ENCODE measurements at places on chromosomes 1 and 21.

DNA sequence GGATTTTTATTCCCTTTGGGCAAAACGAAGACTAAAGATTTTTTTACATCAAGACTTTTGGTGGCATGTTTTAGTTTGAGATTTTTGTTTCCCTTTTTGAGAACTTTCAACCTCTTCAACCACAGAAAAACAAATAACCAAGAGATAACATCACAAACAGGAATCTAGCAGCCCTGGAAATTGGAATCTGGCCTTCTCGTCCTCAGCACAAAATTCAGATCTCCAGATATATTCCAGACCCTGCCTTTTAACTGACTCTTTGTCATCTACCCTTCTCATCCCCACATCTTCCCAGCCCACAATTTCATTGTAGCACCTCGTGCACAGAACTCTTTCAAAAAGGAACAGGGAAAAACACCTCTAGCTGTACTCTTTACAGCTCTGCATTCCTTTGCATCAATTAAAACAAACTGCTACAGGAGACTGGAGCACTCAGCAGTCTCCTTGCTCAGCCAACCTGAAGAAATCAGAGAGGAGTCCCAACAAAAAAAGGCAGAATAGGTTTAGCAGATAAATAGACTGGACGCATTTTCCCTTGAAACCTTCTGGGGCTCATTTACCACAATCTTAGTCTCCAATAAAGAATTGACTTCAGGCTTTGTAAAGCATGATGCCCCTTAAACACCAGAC is 251.0 kb downstream of the TTLL7 start:
- DNase-seq = no peak

- DNase-seq = no peak
These were observed 99.2 kb downstream of the PHTF1 start for GRCh38 chr1:113660088-113660487.

- no peak for DNase-seq
These were observed 18.5 kb downstream of the PLA2G2D start for GRCh38 chr1:20100632-20101355.

- no peak for DNase-seq
These were observed 21.2 kb upstream of the MTR start for GRCh38 chr1:236773919-236774318.

DNA sequence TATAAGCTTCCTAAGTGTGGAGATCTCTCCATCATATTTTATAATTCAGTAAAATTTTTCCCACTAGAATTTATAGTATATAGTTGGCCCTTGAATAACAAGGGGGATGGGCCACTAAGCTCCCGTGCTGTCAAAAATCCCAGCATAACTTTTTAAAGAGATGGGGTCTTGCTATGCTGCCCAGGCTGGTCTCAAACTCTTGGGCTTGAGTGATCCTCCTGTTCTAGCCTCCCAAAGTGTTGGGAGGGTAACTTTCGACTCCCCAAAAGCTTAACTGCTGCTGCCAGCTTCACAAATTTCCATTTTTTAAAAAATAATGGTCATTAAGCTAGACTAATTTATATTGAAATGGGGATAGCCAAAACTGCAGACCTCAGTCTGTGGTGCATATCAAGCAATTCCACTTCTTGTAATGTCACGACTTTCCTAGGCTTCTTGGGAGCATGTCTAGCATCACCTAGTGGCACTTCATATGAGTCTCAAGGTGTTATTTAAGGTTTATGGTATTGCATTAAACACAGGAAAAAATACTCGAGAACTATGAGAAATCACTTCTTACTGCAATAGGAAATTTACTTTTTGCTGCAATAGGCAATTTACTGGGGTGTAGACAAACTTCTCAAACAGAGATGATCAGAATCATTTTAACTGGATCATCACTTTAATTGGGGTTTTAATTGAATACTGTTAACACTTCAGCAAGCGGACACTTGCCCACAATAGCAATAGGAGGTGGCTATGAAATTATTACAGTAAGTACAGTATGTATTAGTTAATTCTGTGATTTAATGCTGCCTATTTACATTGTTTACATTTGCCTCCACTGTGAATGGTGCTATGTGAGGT is 19.3 kb upstream of the ACTA1 start:
- no peak for DNase-seq

- no peak for DNase-seq
These were observed 56.6 kb downstream of the RPS6KC1 start for GRCh38 chr1:213107613-213108012.

GRCh38 chr1:196295766-196296165 is 312.5 kb downstream of the KCNT2 start:
- DNase-seq = no peak

DNA sequence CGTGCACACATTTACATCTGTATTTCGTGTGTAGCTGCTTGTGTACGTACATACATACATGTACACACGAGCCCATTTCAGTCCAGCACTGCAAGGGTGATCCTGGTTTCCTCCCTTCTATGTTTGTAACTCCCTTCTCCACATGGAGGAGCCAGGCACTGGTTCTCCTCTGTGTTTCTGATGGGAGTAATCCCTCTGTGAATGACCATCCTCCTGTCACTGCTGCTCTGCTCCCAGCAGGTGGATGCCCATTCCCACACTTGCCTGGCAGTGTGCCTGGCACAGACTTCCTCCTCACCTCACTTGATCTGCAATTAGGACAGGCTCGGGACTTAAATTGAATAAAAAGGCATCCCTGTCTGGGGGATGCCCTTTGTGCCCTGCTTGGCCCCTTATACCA is 37.1 kb downstream of the TRAPPC10 start:
- no peak for DNase-seq

GRCh38 chr1:92764116-92764515 is 20.8 kb downstream of the EVI5 start:
- no peak for DNase-seq

DNA sequence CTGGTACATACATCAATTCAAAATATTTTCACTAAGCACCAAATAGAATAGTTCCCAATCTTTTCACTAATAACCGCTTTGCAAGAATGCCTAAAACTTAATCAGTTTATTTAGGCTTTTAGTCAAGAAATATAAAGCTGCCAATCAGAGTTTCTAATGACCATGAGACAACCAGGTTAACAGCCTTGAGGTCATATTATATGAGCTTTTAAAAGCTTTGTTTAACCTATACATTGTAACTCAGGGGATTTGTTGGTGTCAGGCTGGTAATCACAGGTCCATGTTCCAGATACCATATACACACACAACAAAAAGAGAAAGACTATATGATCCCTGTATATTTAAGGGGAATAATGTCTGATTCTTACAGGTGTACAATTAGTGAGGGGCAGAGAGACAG is 246.2 kb upstream of the ADGRL2 start:
- DNase-seq = no peak

DNA sequence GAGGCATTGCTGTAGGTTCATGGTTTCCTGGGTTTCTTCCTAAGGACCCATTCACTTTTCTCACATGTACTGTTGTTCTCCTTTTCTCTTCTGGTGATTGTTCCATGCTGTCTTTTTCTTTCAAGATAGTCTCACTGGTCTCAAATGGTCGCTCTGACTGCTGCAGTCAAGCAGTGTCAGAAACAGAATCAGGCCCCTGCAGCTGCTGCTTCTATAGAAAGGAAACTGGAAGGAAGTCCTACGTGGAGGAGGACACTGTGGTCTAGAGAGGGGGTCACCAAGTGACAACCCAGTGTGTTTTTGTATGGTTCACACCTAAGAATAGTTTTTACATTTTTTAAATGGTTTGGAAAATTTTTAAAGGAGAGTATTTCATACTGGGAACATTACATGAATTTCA is 2.4 kb downstream of the NECAP2 start:
- no peak for DNase-seq

DNA sequence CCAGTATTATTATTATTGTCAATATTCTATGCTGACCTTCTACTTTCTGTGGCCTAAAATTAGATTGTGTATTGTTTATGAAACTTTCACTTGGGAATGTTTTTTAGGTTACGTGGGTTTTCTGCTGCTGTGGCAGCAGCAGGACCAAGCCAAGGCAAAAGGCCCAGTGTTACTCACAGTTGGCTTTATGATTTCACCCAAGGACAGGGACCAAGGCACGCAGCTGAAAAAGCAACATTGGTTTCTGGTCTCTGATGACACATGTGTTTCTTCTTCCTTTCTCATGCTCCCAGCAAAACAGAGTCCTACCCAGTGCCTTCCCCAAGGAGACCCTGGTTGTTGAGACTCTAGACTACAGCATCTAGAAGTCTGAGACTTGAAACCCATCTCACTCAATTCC is 413.7 kb downstream of the SETD4 start:
- no peak for DNase-seq

GRCh38 chr1:200738327-200738948 is at the start of gene CAMSAP2:
Gene CAMSAP2 (plus strand): TSS chr1:200738893. CDS start chr1:200739828, 935 bp downstream.
- peak; percentile 36 for DNase-seq

DNA sequence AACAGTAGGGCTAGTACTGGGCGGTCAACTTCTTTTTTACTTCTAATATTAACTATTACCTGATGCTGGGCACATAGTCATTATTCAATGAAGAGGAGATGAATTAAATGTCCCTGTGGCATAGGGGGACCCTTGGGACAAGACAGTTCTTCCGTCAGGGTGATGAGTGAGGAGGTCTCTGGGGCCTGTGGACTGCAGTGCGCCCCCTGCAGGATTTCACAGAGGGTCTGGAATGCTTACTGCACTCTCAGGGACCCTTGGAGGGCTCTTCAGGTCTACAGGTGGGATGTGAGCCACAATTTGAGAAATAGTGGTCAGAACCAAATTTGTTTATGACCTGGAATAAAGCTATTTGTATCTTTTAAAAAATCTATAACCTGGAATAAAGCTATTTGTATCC is 149.4 kb downstream of the FAM78B start:
- no peak for DNase-seq

DNA sequence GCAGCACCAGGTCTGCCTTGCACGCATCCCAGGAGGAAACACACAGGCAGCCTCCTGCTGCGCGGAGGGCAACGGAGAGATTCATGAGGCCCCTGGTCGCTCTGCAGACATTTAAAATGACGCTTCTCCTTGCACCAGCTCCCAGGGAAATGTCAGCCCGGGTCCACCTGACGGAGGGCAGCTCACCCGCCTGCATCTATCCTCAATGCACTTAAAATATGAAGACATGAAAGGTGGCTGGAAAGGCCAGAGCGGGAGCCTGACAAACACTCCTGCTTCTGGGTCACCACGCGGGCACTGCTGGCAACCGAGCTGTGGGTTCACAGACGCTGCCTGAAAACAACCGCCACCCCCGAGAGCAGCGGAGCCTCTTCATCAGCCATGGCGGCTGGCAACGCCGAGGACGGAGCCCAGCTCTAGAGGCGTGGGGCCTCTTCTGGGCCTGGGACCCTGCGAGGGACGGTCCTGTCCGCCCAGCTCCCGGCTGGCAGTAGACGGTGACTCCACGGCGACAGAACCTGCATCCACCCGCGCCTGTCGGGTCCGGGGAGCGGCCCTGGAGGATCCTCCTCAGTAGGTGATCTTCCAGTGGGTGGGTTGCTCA is 22.7 kb downstream of the POFUT2 start:
- DNase-seq = no peak

DNA sequence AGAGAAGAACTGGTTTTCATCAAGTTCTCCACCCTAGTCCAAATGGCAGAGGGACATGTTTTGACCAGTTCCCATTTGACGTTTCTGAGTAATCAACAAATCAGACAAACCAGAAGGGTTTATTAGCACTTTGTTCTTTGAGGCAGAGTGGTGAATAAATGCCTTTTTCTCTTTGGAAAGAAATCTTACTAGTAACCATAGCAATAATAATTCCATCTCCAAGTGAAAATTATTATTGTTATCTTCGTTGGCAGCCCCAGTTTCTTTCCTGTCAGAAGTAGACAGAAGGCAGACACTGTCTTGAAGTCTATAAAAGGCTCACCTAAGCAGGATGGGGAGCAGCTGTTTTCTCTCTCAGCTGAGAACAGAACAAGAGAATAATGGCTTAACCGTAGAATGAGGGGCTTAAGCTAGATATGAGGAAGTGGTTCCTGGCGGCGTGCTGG is 391.6 kb downstream of the PBX1 start:
- no peak for DNase-seq

DNA sequence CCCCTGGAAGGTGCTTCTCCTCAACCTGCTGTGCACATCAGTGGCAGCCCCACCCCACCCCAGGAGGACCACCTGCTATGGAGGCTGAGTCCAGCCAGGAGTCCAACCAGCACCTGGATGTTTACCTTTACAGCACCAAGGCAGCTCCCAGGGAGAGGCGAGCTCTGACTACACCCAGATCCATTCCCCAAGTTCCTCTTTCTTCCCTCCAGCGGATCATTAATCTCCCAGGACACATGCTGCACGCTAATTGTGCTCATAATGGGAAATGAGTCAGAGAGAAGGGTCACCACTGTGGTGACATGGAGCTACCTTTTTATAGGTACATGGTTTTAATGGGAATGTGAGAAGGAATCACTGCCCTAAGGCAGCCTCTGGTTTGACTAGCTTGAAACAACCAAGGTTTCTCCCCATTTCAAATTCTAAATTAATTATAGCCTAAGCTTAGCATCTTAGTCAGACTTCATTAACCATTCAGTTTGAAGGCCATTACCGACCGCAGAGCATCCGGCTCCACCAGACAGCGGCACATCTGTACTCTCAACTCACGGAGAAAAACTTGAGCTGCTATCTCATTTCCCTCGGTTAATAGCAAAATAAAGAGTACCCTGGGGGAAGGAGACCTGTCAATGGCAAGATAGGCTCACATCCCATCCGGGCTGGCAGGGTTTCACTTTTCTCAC is 173.1 kb upstream of the GALNT2 start:
- no peak for DNase-seq

DNA sequence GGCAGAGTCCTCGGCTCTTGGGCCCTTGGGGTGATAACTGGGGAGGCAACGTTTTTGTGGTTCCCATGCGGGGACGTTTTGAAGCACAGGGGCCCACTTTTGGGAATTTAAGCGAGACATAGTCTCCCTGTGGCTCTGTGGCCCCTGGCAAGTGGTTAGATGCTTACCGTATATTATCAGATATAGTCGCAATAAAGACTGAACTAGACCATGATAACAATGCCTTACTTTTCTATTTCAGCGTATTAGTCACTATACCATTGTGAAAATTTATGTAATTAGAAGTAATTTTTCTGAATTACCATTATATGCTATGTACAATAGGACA is 538 bp upstream of the RCAN1 start:
- no peak for DNase-seq

Data from T-cell (primary cell).